ENCODE measurements at places on chromosomes 1 and 21.

GRCh38 chr1:206467915-206468314 is 2.4 kb upstream of the IKBKE start:
- no peak for DNase-seq

GRCh38 chr1:225143001-225143400 is 213.5 kb downstream of the DNAH14 start:
- no peak for DNase-seq

- no peak for DNase-seq
These were observed 131.0 kb upstream of the NRIP1 start for GRCh38 chr21:15195768-15196167.

- DNase-seq, result peak; percentile 95
These were observed 65.8 kb downstream of the SIK1 start for GRCh38 chr21:43361127-43361492.

GRCh38 chr1:23638786-23639241 is 52.8 kb upstream of the RPL11 start:
- DNase-seq, result no peak

GRCh38 chr1:8382608-8383505 is 64.9 kb downstream of the SLC45A1 start:
- no peak for DNase-seq

GRCh38 chr1:152566681-152567080 is at the start of gene LCE3E:
LCE3E (minus strand) TSS chr1:152566780; CDS start chr1:152566208, 572 bp downstream.
- no peak for DNase-seq

GRCh38 chr21:15004721-15005370 is 60.0 kb downstream of the NRIP1 start:
- no peak for DNase-seq

DNA sequence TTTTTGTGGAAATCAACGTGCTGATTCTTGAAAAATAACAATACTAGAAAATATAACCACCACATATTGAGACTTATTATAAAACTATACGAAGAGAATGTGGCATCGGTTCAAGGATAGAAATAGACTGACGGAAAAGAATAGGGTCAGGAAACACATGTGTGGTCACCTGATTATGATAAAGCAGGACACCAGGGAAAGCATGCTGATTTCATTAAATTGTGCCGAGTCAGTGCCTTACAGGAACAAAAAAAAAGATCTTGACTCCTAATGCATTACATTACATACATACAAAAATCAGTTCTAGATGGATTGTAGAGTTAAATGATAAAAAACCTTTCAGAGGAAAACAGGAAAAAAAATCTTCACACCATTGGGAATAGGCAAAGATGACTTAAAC is 43.5 kb upstream of the SERPINC1 start:
- DNase-seq, result no peak

- DNase-seq, result no peak
These were observed 1.8 kb downstream of the SON start for GRCh38 chr21:33544451-33545195.

DNA sequence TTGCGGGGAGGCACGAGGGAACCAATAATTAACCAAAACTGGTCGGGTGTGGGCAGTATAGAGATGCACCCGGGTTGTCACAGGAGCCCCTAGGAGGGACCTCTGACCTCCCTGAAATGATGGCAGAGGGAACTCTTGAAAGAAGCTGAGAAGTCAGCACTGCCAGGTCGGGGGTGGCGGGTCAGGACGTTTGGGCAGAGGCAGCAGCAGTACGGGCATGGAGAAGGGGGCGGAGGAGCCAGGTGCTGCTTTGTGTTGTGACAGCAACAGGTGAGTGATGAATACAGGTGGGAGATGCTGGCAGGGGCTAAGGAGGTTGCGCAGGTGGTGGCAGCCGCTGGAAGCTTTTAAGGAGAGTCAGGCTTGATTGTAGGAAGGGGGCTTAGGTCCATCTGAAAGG is 11.7 kb downstream of the TNFRSF1B start:
- no peak for DNase-seq

DNA sequence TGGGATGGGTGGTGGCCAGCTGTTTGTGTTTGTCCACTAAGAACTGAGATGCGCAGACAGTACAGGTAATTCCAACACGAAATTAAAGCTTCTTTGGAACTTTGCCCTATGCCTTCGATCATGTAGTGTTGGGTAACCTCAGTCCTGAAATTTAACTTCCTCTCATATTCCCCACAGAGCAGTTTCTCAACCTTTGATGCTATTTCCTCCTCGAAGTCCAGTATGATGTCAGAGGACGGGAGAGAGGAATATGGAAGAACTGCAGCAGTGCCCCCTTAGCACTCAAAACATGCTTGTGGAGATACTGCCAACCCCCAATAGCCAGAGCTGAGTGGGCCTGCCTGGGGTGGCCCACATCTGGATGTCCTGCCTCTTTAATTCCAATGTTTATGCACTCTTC is 3.6 kb downstream of the LPAR3 start:
- no peak for DNase-seq

- no peak for DNase-seq
These were observed 157.0 kb upstream of the CACNA1E start for GRCh38 chr1:181326348-181326747.

GRCh38 chr1:32232558-32233304 is 10.5 kb downstream of the EIF3I start:
- DNase-seq, result no peak

- DNase-seq, result no peak
These were observed 529 bp upstream of the LUZP1 start for GRCh38 chr1:23169195-23169575.

- DNase-seq, result no peak
These were observed 76.8 kb upstream of the SOX13 start for GRCh38 chr1:203996126-203996525.

- DNase-seq, result no peak
These were observed 86.7 kb downstream of the MAST2 start for GRCh38 chr1:45890078-45890477.

- DNase-seq, result no peak
These were observed 6.1 kb downstream of the TNFRSF25 start for GRCh38 chr1:6459850-6460265.

DNA sequence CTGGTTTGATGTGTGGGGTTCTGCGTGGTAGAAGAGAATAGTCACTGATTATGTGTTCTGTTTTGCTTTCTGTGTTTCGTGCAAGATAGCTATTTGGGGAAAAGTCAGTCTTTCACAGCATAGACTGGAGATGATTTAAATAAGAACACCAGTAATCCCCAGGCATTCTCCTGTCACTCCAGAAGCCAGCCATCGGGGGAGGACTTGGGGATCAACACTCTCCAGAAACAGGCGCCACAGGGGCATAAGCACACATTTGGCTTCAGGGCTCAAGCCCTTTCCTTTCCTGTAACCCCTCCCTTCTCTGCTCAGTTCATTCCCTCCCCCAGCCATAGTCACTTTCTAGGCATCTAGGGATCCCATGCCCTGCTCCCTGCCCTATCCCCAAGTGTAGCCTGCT is 97.3 kb upstream of the BEND5 start:
- DNase-seq, result no peak

DNA sequence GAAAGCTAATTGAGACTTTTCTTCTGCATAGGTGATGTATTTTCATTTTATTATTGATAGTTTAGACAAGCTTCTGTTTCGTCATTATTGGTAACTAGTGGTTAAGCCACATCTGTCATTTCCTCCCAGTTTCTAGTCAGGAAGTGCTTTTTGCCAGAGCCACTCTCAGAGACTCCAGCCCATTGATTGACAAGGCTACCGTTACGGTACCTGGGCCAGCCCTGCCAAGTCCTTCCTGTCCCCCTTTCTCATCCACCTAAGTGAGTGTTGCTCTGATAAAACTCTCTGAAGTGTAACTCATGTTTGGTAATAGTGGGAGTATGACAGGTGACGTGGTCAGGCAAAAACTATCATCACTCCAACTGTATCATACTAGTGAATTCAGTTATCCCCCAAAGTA is 29.6 kb upstream of the AGL start:
- no peak for DNase-seq

DNA sequence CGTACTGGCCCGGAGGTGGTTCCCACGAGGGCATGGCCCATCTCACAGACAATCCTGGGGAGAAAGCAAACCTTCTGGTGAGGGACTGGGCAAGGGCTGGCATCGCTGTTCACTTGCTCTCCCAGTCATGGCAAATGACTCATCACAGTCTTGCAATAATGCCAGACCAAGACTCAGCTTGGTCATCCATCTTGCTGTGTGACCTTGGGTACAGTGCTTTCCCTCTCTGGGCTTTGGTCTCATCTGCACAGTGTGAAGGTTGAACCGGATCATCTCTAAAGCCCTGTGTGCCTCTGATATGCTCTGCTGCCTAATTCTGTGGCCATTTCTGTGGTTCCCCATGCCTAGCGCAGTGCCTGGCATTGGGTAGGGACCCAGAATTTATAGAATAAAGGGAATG is 143.6 kb upstream of the CD34 start:
- DNase-seq, result no peak

DNA sequence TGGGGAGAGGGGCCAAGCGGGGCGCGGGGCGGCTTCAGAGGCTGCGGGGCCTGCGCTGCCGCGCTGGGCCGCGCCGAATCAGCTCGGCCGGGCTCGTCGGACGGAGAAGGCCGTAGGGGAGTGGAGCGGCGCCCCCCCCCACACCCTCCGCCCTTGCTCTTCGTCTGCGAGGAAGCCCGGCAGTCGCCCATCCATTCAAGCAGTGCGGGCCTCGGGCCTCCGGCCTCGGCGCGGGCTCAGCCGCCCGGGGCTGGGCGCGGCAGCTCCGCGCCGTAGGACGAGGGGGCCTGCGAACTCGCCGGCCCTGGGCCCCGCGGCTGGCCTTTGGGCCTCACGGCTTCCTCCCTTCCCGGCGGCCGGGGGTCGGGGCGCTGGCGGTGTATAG is 564 bp downstream of the CTPS1 start:
- no peak for DNase-seq

DNA sequence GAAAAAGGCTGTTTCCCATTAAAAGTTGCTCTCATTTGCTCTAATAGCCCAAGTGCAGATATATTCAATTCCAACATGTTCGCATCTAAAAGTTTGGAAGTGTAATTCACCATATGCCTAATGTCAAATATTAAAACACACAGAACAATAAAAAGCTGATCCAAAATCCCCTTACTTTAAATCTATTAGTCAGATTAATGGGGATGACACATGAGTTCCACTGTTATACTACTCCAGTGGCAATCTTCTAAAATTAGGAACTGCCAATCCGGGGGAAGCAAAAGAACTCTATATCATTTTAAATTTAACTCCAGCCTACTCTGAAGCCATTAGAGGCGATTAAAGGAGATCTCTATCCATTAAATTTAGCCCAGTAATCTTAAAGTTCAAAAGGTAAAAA is 317.1 kb downstream of the NTNG1 start:
- DNase-seq, result no peak

DNA sequence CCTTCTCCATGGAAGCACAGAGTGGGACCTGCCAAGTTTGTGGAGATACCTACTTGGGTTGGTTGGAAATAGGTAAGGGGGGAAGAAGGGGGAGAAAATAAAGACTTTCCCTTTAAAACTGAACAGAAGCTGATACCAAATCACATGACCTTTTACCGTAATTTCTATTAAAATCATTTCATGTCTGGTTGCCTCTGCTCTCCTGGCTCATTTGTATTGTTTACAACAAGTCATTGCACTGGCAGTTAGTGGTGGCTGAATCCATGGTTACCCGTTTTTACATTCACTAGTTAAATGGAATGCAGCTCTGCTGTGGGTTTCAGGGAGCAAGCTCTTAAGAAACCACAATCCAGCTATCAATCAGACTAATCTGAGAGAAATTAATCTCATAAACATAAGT is 353.7 kb upstream of the ESRRG start:
- no peak for DNase-seq

DNA sequence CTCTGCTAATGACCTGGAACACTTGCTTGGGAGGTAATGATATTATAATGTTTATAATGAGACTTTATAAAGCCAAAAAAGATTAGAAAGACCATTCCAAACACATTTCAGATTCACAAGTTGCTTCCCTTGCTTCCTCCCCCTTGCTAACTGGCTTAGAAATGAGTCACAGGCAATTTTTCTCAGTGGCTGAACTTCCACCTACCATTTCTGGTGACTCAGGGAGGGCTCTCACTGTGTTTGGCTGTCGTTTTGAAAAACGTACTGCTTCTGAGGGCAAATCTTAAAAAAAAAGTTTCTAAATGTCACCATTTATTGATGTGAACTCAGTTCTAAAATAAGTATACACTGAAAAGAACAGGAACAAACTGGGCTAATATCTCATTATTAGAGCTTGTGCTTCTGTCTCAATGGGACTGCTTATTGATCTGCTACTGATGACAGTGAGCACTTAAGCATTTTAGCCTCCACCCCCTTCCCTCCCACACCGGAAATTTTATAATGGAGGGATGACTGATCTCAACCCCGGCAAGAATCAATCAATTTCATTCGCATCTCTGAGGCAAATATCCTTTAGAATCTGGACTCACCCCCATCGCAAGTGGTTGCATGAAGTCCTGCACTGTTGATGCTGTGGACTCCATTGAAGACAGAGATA is 278.3 kb downstream of the KCTD3 start:
- DNase-seq, result no peak

DNA sequence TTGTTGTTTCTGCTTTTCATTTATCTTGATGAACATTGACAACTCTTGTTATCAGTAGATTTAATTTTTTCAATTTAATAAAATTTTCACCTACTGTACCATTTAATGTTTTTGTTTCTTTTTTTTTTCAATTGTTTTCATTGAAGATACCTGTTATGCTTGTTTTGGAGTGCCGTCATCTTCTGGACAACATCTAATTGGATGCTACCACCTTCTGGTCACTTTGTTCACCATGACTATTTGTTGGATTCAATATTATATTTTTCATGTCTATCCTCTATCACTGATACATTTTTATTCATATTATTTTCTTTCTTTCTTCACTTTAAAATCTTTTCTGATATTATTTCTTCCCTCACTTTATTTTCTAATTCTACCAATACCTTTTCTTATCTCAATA is 14.0 kb downstream of the KRTAP21-2 start:
- no peak for DNase-seq

DNA sequence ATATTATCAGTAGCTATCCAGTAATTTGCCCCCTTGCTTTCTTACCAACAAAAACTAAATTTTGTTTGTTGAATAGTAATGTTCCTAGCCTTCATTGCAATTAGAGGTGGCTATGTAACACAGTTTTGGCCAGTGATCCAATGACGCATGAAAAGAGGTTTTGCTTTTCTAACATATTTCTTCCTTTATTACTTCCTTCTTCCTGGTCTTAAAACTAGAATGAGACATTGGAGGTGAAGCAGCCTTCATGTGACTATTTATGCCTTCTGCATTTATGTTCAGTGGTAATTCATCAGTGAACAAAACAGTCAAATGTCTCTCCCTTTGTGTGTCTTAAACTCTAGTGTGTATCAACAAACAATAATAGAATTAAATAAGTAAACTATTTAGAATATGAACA is 35.5 kb downstream of the LRIF1 start:
- DNase-seq, result no peak

- DNase-seq, result no peak
These were observed 45.5 kb downstream of the LPAR3 start for GRCh38 chr1:84847253-84848250.

GRCh38 chr1:200916681-200917080 is 22.0 kb downstream of the INAVA start:
- no peak for DNase-seq

GRCh38 chr1:87325982-87326738 is 2.5 kb upstream of the LMO4 start:
- peak; percentile 72 for DNase-seq

GRCh38 chr1:162281426-162281825 is 95.2 kb downstream of the SPATA46 start:
- DNase-seq, result no peak

Measured in MM.1S (cell line).